Activated T-cell treated with anti-CD3 and anti-CD28 coated beads for 1 hour (primary cell): ENCODE measurements at places on chromosomes 4 and X.

DNA sequence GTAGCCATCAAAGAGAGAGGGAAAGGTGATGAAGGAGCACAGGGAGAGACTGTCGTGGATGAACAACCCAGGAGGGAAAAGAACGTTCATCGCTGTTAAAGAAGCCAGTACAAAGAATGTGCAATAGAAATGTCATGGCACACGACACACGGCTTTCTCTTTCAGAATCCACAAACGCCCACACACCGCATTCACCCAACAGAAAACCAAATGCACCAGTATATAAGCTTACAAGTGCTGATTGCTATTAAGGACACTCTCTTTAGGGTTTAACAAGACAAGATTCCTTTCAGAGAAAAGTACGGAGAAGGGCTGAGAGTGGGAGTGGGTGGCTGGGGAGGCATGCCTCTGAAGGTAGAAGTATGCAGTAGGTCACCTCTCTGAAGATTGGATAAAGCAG, 80.2 kb downstream of the C4orf51 start:
- no peak for DNase-seq

DNA sequence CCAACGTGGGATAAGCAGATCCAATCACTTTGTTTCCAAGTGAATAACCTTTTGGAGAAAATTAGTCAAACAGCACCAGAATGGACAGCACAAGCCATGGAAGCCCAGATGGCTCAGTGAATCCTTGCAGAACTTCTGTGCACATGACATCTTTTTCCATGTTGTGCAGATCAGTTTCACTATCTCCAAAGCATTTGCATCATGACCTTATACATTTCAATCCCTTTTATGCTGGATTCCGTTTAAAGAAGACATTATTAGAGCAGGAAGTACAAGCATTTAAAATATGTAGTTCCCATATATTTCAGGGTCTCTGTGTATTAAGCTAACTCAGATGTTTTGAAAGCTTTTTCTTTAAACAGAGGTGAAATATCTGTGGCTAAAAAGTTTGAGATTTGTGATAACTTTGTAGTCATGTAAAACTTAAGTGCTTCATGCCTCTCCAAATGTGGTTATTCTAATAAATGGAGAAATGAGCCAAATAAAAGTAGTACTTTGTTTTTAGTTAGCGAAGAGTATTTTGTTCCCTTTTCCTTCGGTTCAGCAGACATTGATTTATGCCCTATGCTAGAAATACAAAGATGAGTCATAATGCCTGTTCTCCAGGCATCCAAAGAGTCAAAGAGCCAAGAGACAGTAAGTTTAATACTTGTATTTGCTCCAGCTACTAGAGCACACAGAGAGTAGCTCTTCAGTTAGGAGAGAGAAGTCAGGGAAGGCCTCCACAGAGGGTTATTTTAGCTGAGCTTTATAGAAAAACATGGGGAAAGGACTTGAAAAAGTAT, 39.0 kb downstream of the PLAC8 start:
- DNase-seq, result no peak

- no peak for DNase-seq
Measured at GRCh38 chr4:175998782-175999181, 66.9 kb upstream of the WDR17 start.

- no peak for DNase-seq
Measured at GRCh38 chr4:85952528-85952927, 407.3 kb downstream of the MAPK10 start.

DNA sequence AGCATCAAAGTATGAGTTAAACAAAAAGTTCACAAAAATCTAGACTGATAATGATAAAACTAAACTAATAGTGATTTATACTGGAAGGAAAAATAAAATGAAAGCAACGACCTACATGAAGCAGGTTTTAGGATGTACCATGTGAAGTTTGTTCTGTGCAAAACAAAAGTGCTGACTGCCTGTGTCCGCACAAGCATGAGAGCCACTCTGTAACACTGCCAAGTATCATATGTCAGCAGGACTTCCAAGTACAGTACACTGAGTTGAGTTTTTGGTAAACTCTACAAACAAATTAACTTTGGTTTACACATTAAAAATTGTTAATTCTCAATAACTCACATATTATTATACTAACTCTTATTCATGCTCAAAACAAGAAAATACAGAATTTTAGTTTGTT, 459.0 kb downstream of the PDGFC start:
- no peak for DNase-seq

GRCh38 chrX:153707406-153707805, 16.8 kb downstream of the BCAP31 start:
- no peak for DNase-seq
